ENCODE measurements at places on chromosomes 3 and 15. TPM values are rescaled to one million over a fixed set of nuclear protein-coding genes. Genes with fewer than 3 reads are reported as not detected.

GRCh38 chr3:174441588-174442301 lies 417.4 kb upstream of the NAALADL2 start:
- no peak for DNase-seq

The CEMIP gene
- total RNA-seq, result 13.5 TPM

- DNase-seq, result no peak
Observed at GRCh38 chr3:5059782-5060181, 62.3 kb upstream of the ARL8B start.

DNA sequence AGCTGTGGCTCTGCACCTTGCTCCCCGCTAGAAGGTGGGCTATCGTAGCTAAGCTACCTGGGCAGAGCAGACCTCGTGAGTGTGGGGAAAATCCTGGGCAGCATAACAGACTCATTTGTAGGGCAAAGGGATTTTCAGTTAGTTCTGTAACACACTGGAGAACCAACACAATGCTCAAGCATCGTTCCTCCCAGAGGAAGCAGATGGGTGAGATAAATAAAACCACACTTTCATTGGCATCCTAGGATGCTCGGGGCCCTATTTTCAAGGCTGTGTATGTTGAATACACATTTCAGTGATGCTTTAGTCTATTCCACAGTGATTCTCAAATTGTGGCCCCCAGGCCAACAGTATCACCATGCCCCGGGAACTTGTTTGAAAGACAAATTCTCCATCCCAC lies 20.0 kb downstream of the LIPC start:
- DNase-seq, result no peak

- no peak for DNase-seq
Observed at GRCh38 chr15:96416934-96417759, 86.6 kb downstream of the NR2F2 start.

The RARRES1 gene
- 67.9 TPM for total RNA-seq

The CCDC51 gene
- total RNA-seq, result 14.8 TPM

DNA sequence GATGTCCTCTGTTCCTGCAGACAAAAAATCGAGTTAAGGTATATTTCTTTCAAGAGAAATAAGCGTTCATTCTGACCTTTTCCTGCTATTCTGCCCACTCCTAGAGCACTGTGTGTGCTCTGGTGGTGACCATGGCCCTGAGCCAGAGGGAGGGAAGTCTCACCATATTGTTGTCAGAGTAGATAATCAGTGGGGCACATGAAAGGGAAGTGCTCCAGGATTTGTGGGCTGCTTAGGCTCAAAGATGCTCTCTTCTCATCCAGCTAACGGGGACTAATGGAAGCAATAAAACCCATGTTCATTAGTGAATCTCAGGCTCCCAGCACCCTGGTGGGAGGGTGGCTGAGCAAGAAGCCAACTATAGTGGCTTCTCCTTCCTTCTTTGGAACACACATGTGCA lies 70.7 kb upstream of the EOMES start:
- DNase-seq, result no peak

- no peak for DNase-seq
Observed at GRCh38 chr15:96274698-96275097, 55.8 kb upstream of the NR2F2 start.

- DNase-seq, result no peak
Observed at GRCh38 chr3:193945143-193945542, 190.8 kb upstream of the HES1 start.

DNA sequence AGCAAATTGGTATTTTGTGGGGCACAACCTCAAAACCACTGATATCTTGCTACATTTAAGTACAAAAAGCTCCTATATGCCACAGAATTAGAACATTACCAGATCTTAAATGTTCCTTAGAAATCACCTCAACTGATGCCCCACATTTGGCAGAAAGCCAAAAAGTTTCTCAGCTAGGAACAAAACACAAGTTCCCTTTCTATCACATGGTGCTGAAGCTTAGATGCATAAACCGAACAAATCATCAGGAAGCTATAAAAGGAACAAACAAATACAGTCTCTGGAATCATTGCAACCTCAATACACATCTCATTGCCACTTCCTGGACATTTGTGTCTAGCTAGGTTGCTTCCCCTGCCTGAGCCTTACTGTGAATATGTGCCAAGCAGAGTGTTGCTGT lies 492.6 kb downstream of the LPP start:
- DNase-seq, result no peak

DNA sequence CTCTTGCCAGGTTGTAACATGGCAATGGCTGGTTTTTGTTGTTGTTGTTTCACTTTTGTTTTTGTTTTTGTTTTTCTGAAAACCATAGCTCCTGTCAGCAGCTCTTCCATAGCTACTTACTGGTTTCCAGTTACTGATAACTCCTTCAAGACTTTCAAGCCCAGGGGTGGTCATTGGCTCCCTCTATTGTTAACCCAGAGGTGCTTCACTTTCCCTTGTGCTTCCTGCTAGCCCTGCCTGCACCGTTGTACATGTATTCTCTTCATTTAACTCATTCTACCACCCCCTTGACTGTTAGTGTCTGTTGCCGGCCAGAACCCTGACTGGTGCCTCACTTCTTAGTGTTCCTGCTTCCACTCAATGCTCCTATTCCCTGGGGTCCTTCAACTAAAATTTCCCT lies 4.2 kb upstream of the TRAT1 start:
- DNase-seq, result no peak

The TTLL13 gene
- not detected for total RNA-seq
